ENCODE measurements at places on chromosomes 13 and 19.
A peak's percentile ranks its signal among the peaks of the same experiment; 100 is the strongest.

DNA sequence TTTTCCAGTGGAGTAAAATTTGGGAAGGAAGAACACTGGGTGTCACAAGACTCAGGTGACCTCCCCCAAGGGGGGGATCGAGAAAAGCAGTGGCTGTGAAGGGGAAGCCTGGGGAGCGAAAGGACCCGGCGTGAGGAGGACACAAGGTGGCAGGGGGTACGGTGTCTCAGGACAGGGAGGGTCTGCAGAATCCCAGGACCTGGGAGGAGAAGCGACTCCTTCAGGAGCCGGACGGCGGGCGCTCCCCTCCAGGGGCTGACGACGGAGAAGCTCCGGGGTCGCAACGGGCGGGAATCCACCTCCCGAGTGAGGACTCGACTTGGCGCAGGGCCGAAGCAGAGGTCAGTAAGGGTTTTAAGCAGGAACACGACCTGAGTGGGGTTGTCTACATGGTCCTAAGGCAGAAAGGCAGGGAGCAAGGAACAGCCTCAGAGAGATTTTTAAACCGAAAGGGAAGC lies 529 bp downstream of the ZNF836 start:
- DNase-seq: peak; percentile 24

GRCh38 chr13:31986676-31987470 lies 44.7 kb upstream of the FRY start:
- DNase-seq: no peak

DNA sequence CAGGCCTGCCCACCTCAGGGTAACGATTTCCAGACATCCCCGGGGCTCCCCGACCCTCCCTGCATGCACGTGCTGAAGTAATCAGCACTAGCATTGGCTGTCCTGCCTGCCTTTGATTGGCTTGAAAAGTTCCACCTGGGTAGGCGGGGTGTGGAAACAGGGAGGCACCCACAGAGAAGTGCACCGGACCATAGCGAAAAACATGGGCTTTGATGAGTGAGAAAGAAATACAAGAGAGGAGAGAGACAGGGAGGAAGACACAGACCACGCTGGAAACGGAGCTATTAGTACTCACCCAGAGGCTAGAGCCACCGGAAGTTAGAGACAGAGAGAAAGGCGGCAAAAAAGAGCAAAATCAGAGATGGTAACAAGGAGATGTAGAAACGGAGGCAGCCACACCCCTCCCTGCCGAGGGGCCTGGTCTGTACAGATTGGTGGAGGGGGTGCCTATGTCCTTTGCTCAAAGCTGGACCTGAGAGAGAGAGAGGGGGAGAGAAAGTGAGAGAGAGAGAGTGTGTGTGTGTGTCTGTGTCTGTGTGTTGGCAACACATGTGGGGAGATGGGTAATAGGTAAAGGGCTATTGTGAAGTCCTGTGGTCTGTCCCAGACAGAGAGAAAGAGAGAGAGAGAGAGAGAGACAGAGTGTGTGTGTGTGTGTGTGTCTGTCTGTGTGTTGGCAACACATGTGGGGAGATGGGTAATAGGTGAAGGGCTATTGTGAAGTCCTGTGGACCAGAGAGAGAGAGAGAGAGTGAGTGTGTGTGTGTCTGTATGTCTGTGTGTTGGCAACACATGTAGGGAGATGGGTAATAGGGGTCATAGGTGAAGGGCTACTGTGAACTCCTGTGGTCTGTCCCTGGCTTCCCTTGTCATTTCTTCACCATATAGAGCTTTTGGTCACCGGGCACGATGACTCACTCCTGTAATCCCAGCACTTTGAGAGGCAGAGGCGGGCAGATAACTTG lies 2.9 kb downstream of the CGB3 start:
- no peak for DNase-seq

- DNase-seq: no peak
Observed at GRCh38 chr13:73696271-73696670, 437.9 kb downstream of the KLF12 start.

All from heart left ventricle (tissue), 16 donors.